Kidney (tissue), 22 donors: ENCODE measurements at places on chromosomes 3 and 15. TPM values are rescaled to one million over a fixed set of nuclear protein-coding genes. Genes with fewer than 3 reads are reported as not detected.

Gene AADAC
- polyA plus RNA-seq = not detected

Gene TRAT1
- not detected for polyA plus RNA-seq

Gene GALNT15
- polyA plus RNA-seq = 5.5 TPM

Gene MYO5C
- 4.6 TPM for polyA plus RNA-seq

Gene SLITRK3
- 0.30 TPM for polyA plus RNA-seq

Gene SLC38A3
- 4.2 TPM for polyA plus RNA-seq

Gene CASR
- polyA plus RNA-seq = 14.8 TPM

Gene CNTN3
- 3.8 TPM for polyA plus RNA-seq

Gene FBXO40
- polyA plus RNA-seq = not detected

Gene HCN4
- 0.15 TPM for polyA plus RNA-seq

Gene CHST2
- 4.4 TPM for polyA plus RNA-seq

Gene FGD5
- polyA plus RNA-seq = 18.7 TPM

Gene IL17RD
- 4.4 TPM for polyA plus RNA-seq

Gene GOLGA8G
- not detected for polyA plus RNA-seq

Gene RASGRF1
- polyA plus RNA-seq = 4.2 TPM

Gene IL5RA
- polyA plus RNA-seq = 0.22 TPM

Gene TRIM42
- polyA plus RNA-seq = not detected

Gene STRIT1
- 1.8 TPM for polyA plus RNA-seq

Gene CYP1A2
- not detected for polyA plus RNA-seq

Gene NMD3
- 24.2 TPM for polyA plus RNA-seq

Gene ANKRD34C
- 0.11 TPM for polyA plus RNA-seq

Gene GATM
- polyA plus RNA-seq = 421 TPM

Gene CHRM5
- not detected for polyA plus RNA-seq

Gene GNAT1
- not detected for polyA plus RNA-seq

Gene CD86
- 1.3 TPM for polyA plus RNA-seq

Gene AP3B2
- polyA plus RNA-seq = 1.8 TPM

Gene ALDH1L1
- 199 TPM for polyA plus RNA-seq

Gene THSD4
- polyA plus RNA-seq = 9.4 TPM

Gene REC114
- polyA plus RNA-seq = not detected

Gene RARB
- polyA plus RNA-seq = 8.3 TPM

Gene SMCO1
- polyA plus RNA-seq = not detected

Gene PAQR5
- 32.7 TPM for polyA plus RNA-seq

Gene GNAI2
- 141 TPM for polyA plus RNA-seq

Gene FANCD2OS
- polyA plus RNA-seq = not detected

Gene SPSB4
- polyA plus RNA-seq = 1.9 TPM

Gene SERINC4
- polyA plus RNA-seq = 0.47 TPM

Gene GRK7
- not detected for polyA plus RNA-seq

Gene ZBED2
- 0.54 TPM for polyA plus RNA-seq

Gene CLRN1
- polyA plus RNA-seq = not detected
